HS-27A (cell line): ENCODE measurements at places on chromosomes 5 and 9.
A peak's percentile ranks its signal among the peaks of the same experiment; 100 is the strongest.

GRCh38 chr9:3696368-3696767, 170.6 kb upstream of the RFX3 start:
- no peak for DNase-seq

DNA sequence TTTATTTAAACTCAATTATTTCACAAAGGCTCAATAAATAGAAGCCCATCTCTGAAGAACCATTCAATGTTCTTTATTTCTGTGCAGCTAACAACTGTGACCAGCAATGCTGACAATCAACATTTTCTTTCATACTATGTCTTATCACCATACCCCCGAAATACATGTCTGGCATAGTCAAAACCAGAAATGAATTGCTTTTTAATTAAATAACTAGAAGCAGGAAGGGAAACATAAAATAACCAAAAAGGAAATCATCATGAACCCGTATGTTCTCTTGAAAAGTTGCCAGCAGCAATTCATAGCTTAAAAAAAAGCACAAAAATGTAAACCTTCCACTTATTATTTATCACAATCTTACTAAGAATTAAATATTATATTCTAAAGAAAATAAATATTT, 212.4 kb downstream of the TMEM232 start:
- DNase-seq, result no peak

- no peak for DNase-seq
Observed at GRCh38 chr5:160628619-160628968, 206.9 kb downstream of the PTTG1 start.

DNA sequence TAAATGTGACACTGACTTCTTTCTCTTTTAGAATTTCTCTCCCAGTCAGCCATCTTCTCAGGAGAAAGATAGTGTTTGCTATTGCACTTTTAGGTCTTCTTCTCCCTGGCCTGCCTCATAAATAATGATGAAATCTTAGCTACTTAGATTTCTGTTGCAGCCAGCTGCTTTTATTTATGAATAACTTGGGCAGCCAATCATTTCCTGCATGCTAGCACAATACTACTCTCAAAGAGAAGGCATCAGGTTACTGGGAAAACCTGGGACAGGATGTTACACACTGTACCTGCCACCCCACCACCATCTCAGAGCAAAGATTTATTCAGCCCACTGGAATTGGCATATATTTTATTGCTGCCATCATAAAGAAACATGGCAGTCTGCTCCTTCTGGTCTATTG, 266.6 kb downstream of the PRELID2 start:
- no peak for DNase-seq

GRCh38 chr5:56829137-56829908, 14.0 kb downstream of the MAP3K1 start:
- no peak for DNase-seq

GRCh38 chr9:78892769-78893168, 595.8 kb downstream of the PSAT1 start:
- DNase-seq, result no peak

DNA sequence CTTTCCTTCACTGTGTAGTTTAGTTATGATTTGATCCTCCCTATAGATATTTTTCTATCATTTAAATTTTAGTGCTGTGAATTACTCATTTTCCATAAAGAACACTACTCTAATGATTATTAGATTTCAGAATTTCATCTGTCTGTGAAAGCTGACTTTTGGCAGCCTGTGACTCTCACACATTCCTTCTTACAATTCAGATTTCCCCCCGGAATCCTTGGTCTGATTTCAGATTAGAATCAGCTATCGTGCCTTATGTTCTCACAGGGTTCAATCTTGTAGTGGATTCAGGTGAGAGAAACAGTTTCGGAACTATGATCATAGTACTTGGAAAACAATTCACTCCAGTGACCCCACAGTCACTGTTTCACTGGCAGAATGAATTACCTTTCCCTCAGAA, 26.2 kb downstream of the ZNF474 start:
- no peak for DNase-seq

- no peak for DNase-seq
Observed at GRCh38 chr9:123438321-123438720, 82.3 kb downstream of the CRB2 start.

- DNase-seq, result no peak
Observed at GRCh38 chr5:142366007-142366406, 41.2 kb upstream of the SPRY4 start.

GRCh38 chr5:106545325-106545724, 1125.4 kb downstream of the EFNA5 start:
- DNase-seq, result no peak

GRCh38 chr5:157080286-157080685, 21.4 kb upstream of the HAVCR1 start:
- DNase-seq, result no peak

DNA sequence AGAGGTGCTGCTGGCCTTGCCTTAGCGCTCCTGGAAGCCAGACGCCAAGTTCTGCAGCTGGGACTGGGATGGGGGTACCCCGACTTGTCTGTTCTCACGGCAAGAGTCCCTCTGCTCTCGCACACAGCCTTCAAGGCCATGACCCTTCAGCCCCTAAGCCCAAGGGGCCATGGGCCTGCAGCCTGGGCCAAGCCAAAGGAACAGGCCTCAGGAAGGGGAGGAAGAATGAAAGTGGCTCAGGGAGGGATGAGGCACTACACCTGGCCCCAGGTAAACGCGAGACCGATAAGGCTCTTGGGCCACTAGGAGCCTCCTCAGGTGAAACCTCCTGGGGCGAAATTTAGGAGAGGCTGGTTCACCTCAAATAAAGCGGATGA, 3.9 kb downstream of the EBF1 start:
- no peak for DNase-seq

GRCh38 chr9:72440378-72440777, 75.4 kb upstream of the ZFAND5 start:
- no peak for DNase-seq

GRCh38 chr9:20256284-20256948, 365.9 kb downstream of the MLLT3 start:
- DNase-seq, result no peak

DNA sequence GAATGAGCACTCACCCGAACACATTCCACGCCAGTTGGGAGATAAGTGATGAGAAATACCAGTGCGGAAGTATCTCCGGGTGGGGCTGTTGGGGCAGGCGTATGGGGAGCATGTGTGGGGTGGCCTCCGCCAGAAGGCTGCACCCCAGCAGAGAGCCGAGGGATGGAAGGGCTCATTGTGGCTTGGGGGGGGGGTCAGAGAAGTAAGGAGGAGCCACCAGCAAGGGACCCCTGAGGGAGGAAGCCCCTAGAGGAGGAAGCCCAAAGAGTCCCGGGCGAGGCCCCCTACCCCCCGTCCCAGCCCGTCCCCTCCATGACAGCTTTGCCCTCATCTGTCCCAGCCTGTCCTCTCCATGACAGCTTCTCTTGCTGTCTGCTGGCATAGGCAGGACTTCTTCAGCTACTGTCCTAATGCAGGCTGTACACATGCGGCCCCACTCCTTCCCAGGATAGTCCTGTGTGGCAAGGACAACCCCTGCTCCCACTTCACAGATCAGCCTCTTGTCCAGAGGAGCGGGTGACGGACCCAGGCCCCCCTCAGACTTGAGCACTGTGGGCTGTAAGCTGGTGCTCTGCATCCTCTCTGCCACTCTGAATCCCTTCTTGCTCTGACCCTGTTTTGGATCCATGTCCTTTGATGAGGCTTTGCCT, 239.6 kb downstream of the CACNA1B start:
- DNase-seq, result no peak

GRCh38 chr9:134324359-134325095, 1.7 kb upstream of the RXRA start:
- DNase-seq, result no peak

GRCh38 chr5:163506095-163506457, 657 bp downstream of the MAT2B start:
- DNase-seq, result no peak

GRCh38 chr9:126916909-126917308, 2.3 kb downstream of the RALGPS1 start:
- DNase-seq, result no peak

DNA sequence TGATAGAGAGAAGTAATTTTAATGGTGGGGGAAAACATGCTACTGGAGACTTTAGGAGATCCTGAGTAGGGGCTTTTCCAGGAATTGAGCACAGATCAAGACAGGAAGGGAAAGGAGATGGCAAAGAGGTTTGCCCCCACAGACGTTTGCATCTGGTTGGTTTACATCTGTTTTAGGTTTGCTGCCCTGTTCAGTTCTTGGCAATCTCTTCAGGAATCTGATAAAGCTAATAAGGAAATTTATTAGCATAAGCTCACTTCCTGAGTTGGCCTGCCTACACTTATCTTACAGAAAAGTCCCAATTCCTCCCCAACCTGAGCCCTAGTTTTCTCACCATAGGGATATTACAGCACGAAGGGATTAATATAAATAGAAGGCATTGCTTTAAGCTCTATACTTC, 3.4 kb upstream of the CFAP95 start:
- no peak for DNase-seq

DNA sequence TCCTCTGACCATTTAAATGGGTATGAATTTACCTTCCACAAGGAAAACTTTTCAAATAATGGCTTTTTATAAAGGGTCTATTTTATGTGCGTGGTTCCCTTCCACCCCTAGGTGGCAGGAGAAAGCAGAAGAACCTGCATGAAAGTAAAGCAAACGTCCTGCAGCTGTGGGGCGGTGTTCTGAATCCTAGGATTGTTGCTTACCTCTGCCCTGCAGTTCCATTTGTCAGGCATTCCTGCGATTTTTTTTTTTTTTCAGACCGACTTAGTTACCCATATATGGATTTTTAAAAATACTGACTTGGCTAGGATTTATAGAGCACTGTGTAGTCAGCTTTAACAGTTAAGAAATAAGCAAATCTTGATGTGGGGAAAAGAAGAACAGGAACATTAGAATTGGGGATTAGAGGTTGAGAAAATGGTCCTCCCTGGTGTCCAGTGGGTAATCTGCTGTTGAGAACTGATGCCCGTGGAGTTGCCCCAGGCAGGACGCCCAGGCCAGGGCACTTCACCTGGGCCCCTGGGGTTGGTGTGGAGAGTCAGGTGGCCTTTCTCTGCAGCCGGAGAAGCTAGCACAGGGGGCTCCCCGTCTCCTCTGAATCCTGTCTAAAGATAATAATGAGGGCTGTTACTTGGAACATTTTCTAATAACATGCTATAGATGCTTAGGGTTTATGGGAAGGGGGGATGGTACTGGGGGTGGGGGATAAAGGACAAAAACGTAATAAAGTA, 30.4 kb upstream of the LTC4S start:
- DNase-seq, result peak; percentile 29

DNA sequence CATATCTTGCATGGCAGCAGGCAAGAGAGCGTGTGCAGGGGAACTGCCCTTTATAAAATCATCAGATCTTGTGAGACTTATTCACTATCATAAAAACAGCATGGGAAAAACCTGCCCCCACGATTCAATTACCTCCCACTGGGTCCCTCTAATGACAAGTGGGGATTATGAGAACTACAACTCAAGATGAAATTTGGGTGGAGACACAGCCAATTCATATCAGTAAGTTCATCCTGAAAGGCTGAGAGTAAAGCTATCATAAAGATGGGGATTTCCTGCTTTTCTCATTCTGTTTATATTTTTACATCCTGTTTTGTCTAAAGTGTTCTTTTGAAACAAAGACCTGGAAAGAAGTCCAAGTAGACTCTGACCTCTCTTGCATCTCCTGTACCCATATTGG, 28.9 kb upstream of the IL33 start:
- DNase-seq, result no peak

GRCh38 chr9:33116860-33117259, 40.4 kb upstream of the SMU1 start:
- no peak for DNase-seq

GRCh38 chr5:71782771-71783770, 64.0 kb downstream of the CARTPT start:
- peak; percentile 20 for DNase-seq

DNA sequence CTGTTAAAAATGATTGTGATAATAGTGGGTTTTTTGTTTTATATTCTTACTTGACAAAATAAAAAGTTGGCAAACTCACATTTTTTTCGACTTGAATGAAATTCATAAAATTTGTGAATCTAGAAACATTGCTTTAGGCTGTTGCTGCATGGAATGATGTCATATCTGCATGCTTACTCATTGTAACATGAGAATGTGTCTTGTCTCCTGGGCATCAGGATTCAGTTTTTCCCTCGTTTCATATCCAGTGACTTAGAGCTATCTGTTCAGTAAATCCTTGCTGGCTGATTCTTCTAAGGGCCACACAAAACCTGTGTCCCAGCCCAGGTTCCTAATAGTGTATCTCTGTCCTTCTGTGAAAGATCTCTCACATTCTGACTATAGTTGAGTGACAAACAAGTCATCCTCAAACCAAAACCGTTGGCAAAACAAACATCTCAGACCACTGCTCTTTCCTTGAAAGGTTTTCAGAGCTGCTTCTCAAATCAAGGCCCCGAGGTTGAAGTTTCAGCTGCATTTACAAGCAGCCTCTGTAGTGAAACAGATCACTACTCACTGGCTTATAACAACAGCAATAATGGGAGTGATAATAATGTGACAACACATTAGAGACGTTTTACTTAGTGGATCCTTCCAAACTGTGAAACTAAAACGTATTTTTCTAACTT, 95.0 kb downstream of the NPR3 start:
- DNase-seq, result no peak

GRCh38 chr5:5487585-5488360, 65.3 kb downstream of the ICE1 start:
- DNase-seq, result no peak

DNA sequence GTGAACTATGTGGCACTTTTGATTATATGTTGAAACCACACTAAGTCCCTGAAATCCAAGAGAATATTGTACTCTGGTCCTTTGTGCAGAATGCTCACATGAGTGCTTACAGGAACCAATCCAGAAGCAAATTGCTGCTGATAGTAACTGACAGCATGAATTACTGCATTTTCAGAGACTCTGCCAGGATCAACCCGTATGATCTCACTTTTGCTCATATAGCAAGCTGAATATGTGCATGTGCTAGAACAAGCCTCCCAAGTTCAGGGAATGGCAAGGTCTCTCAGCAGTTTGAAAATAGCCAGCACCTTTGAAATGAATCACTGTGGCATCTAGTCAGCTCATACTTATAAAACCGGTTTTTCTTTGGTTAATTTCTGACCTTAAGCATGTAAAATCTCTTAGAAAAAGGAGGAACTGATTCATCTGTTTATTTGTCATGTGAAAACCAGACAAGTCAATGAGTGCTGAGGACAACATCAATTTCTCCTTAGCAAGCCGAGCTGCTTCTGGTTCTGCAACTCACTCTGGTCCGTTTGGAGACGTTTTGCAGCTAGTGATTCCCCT, 215.7 kb upstream of the ELL2 start:
- DNase-seq, result no peak

DNA sequence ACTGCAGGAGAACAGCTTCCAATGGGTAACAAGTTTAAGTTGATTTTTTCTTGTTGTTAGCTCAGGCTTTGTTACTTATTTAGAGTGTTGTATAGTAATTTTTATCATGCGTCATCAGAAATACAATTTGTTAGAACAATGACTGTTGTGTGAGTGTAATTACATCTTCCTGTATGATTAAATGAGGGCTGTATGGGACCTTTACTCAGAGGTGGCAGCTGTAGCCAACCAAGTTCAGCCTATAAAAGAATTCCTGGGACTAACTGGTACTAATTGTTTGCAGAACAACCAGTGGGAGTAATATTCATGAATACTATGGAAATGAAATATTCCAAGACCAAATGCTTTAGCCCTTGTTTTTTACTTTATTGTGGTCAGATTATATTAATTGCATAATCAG, 30.8 kb upstream of the TJP2 start:
- DNase-seq, result no peak
